ENCODE measurements at places on chromosomes 7 and 10. TPM values are rescaled to one million over a fixed set of nuclear protein-coding genes. Genes with fewer than 3 reads are reported as not detected.
A peak's percentile ranks its signal among the peaks of the same experiment; 100 is the strongest.

DNA sequence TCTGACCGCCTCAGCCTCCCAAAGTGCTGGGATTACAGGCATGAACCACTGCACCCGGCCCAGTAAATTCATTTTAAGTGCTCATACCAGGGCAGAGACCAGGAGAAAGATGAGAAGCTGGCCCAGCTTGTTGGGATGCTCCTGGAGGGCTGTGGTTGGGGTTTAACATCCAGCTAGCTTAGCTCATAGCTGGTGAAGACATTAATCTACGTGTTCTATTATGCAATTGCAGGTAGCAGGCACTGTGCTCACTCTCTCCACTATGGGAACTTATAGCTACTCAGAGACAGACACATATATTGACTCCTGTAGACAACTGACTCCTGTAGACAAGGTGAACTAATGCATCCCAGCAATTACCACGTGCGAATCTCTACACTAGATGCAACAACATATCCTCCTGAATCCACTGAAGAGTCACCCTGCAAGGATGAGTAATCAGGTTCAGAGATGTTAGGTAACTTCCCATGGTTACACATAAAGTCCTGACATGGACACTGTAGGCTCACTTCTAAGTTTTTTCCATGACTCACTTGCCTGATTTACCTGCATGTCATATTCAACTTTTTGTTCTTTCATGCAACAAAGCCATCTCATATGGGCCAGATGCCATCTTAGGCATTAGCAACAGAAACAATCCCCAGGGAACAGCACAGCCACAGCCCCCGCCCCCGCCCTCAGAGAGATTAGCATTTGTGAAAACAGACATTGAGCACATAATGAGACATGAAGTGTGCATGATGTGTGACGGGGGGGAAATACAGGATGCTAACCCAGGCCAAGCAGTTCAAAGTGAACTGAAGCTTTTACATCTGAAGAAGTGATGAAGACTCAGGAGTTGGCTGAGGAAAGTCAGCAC lies 37.2 kb downstream of the ERLIN1 start:
- DNase-seq: no peak

GRCh38 chr7:142776206-142776844 lies 5.6 kb downstream of the PRSS2 start:
- DNase-seq: peak; percentile 93

DNA sequence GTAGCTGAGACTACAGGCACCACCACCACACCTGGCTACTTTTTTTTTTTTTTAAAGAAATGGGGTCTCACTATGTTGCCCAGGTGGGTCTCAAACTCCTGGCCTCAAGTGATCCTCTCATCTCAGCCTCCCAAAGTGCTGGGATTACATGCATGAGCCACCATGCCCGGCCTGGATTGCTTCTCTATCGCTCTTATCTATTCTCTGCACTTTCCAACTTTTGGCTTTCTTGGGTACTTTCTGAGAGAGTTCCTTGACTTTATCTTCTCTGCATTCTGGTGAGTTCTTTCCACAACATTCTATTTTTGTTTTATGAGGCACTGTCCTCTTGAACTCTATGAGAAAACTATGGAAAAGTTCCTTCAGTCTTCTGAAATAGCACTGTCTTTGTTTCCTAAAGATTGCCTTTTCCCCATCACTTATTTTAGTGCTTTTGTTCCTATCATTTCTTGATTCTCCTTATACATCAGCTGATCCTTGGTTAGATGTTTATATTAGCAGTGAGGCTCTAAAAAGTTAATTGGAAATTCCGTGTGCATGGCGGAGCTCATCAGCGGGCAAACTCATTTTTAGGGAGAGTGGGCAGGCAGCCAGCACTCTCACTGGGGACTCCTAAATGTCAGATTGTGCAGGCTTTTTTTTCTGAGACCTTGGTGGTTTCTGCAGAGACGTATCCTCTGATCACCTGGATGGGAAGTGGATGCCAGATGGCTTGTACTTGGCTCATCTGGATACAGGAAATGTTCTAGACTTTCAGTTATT lies 43.9 kb downstream of the HIP1 start:
- no peak for DNase-seq

DNA sequence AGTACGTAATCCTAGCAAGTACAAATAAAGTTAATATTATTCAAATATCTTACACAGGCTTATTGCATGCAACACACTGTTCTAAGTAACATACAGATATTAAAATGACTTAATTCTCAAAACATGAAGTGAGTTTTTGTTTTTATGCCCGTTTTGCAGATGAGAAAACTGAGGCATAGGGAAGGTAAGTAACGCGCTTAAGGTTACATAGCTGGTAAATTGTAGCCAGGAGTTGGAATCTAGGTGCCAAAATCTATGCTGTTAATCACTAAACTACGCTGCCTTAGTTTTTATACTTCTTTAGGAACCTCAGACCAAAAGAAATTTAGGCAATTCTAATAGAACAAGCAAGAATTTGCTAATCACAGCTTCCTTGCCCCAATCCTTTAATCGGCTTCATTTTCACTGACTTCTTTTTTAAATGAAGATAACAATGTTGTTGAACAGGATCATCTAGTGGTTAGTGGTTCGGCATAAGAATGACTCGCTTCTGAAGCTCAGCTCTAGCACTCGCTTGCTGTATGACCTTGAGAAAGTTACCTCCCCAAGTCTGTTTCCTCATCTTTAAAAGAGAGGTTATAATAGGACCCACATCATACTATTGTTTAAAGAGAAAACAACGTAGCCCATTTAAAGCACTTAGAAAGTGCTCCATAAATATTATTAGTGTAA lies 1.0 kb upstream of the LRRTM3 start:
- DNase-seq: peak; percentile 12

DNA sequence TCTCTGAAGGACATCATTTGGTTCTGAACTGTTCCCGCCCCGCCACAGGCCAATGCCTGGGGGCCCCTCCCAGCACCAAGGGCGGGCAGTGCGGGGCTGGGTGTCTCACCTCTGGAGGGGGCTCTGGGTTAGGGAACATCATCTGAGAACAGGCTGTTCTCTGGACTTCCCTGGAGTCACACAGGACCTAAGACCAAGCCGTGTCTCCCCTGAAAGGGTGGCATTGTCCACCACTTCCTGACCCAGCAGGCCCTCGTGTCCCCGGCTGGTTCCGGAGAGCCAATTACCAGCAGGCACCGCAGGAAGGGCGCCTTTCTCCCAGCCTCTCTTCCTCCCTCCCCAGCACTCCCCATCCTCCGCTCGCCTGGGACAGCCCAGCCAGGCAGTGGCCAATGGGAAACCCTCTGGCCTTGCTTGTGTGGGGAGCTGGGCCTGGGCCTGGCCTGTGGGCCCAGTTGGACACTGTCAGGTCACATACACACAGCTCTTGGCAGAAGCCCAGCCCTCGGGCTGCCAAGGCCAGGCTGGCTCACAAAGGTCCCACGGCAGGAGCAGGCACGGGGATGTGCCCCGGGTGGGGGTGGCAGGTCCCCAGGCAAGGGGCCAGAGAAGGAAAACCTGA lies 119.5 kb downstream of the SPDYE5 start:
- no peak for DNase-seq

GRCh38 chr7:43057141-43057540 lies 55.3 kb upstream of the HECW1 start:
- no peak for DNase-seq

GRCh38 chr7:138710536-138711385 lies 9.6 kb upstream of the SVOPL start:
- DNase-seq: no peak

- no peak for DNase-seq
Observed at GRCh38 chr7:50805447-50806125, 22.9 kb upstream of the GRB10 start.

- DNase-seq: peak; percentile 67
Observed at GRCh38 chr10:46992803-46993561, 81.8 kb downstream of the PTPN20 start.

GRCh38 chr10:12103802-12104201 lies 25.7 kb upstream of the SEC61A2 start:
- no peak for DNase-seq

DNA sequence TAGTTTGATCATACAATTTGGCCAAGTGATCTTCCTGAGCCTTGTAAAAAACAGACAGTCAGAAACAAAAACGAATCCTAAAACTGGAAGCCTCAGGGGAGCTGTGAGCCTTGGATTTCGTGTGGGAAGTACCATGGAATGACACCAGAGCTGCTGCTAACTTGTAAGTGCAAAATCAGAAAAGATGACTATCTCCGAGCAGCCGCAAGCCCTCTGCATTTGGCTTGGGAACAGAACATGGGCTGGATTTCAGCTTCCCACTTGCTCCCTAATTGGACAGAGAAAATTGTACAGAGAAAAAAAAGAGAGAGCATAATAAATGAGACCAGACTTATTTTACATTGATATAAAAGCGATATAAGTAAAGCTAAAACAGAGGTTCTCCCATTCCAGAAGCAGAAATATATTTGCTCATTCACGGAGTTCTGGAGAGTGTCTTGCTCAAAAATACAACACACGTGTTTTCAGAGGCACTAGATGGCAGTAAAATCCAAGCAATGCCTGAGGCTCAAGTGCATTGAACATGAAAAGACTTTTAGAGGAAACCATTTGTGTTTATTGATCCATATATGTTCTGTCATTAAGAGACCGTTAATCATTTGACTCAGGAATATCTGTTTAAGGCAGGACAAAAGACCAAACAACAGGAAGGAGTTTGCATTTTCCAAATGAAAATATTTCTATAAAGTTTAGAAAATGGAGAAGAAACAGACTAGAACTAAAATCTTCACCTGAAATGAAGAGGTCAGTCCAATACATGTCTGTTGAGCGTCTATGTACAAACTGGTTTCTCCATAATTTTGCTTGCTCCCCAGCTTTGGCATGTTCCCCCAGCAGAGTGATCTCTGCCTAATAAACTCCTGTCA lies 78.3 kb upstream of the SLC26A5 start:
- peak; percentile 66 for DNase-seq

GRCh38 chr7:156524818-156525597 lies 115.6 kb upstream of the RNF32 start:
- DNase-seq: no peak

- peak; percentile 46 for DNase-seq
Observed at GRCh38 chr10:124522933-124523871, 61.6 kb downstream of the LHPP start.

DNA sequence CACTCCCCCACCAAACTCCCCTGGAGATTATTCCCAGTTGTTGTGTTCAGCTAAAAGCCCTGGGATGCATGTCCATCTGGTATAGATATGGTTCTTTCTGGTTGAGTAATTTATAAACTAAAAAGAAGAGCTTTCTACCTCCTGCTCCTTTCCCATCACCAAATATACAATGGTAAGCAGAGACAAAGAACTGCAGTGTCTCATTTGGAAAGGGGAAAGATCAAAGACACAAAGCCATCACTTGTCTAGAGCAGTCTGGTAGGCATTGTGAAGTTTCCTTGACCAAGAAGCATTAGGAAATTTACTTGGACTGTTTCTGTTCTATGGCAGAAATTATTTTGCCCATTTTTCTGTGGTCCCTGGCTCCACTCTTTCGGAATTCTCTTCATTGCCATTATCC lies 24.9 kb upstream of the PANK1 start:
- DNase-seq: no peak

DNA sequence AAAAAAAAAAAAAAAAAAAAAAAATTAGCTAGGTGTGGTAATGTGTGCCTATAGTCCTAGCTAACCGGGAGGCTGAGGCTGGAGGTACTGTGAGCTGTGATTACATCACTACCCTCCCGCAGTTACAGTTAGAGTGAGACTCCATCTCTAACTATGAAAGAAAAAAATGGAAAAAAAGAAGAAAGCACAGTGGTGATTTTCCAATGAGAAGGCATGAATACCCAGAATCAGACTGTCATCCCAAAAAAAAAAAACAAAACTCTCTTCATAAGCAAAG lies 269.9 kb upstream of the MKLN1 start:
- DNase-seq: no peak

DNA sequence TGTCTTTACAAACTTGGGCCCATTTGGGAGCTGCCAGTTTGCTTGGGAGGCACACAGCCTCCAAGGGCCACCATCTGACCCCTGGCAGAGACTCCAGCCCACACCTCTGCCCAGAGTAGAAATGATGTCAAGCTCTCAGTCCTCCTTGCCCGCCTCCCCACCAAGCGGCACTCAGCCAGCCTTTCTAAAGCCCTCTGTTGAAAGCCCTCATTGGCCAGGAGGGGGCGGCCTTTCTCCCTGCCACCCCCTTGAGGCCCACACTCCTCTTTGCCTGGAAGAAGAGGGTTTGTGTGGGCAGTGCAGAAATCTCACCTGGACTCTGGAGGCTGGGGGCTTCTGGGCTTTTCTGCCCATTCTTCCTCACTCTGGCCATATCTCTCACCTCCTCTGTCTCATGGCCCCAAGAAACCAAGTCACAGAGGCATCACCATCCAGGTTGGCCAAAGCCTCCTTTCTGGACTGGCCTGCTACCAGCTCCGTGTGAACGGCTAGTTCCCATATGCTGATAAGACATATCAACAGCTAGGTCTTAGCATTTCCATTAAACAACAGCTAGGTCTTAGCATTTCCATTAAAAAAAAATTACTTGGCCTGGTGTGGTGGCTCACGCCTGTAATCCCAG lies 36.1 kb downstream of the UBTD1 start:
- peak; percentile 33 for DNase-seq

DNA sequence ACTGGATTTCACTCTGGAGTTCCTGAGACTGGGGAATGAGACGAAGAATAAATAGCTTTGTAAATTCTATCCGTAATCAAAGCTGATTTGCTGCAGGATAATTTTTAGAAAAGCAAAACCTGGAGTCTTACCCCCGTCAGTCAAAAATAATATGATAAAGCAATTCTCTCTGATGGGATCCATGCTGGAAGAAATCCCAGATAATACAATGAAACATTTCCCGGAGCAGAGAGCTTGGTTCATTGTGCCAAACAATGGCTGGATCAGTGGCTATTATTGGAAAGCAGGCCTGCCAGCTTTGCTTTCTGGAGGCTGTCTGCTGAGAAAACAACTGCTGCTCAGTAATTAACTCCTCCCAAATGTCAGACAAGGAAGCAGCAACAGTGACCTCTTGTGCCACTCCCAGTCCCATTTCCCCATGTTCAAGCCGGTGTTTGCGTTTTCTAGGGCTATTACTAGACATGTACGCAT lies 609.4 kb upstream of the PCDH15 start:
- DNase-seq: peak; percentile 15

- DNase-seq: no peak
Observed at GRCh38 chr10:6168084-6168483, 34.6 kb upstream of the PFKFB3 start.

DNA sequence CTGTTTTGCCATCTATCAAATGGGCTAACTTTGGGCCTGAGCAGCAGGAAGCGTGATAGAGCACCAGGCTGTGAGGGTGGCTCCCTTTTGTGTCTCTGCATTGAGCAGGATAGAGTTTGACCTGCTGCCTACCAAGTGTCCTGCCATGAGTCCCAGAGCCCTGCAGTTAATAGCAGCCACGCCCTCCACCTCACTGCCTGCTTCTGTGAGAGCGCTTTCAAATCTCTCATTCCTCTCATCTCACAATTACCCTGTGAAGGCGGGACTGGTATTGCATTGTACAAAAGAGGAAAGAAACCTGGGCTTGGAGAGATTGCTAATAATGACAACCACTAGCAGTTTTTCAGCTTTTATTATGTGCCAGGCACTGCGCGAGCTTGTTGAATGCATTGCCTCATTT lies 39.9 kb downstream of the UNC5B start:
- no peak for DNase-seq

DDC gene
- not detected for total RNA-seq

C10orf53 gene
- total RNA-seq: not detected

FFAR4 gene
- total RNA-seq: not detected

PON3 gene
- total RNA-seq: under 0.01 TPM

ASB15 gene
- total RNA-seq: not detected

NSUN6 gene
- 11.8 TPM for total RNA-seq

Measured in fibroblast of lung (primary cell).